ENCODE measurements at places on chromosomes 7 and 10. TPM values are rescaled to one million over a fixed set of nuclear protein-coding genes. Genes with fewer than 3 reads are reported as not detected.

TMEM176A gene
- 11.0 TPM for total RNA-seq

HMX3 gene
- not detected for total RNA-seq

DNA sequence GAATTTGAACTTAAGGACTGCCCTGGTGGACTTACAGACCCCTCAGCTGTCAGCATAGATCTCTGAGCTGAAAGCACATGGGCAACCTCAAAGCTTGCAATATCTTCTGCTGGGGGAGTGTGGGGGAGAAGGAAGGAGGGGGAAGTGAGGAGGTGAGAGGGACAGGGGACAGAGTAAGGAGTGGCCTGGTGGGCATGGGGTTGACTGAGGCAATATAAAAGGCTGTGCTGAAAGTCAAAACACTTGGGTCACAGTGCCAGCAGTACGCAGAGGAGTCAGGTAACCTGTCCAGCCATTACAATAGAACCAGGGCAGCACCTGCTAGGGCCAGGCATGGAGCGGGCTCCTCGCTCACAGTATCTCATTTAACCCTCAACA is 43.2 kb downstream of the PPP1R3C start:
- no peak for DNase-seq
- H3K4me3 ChIP-seq: no peak overlapping the region
- no peaks in the 10 kb centered on the region for H3K36me3 ChIP-seq
- no peaks in the 10 kb centered on the region for H3K4me1 ChIP-seq

- no peak overlapping the region for H3K4me3 ChIP-seq
- no peaks in the 10 kb centered on the region for H3K36me3 ChIP-seq
- no peaks in the 10 kb centered on the region for H3K4me1 ChIP-seq
- no peak for DNase-seq
Observed at GRCh38 chr10:116111483-116112095, 161.4 kb downstream of the GFRA1 start.
